ENCODE measurements at places on chromosomes 7 and 10.

GRCh38 chr7:116698396-116698795 lies 26.4 kb downstream of the MET start:
- DNase-seq = no peak

DNA sequence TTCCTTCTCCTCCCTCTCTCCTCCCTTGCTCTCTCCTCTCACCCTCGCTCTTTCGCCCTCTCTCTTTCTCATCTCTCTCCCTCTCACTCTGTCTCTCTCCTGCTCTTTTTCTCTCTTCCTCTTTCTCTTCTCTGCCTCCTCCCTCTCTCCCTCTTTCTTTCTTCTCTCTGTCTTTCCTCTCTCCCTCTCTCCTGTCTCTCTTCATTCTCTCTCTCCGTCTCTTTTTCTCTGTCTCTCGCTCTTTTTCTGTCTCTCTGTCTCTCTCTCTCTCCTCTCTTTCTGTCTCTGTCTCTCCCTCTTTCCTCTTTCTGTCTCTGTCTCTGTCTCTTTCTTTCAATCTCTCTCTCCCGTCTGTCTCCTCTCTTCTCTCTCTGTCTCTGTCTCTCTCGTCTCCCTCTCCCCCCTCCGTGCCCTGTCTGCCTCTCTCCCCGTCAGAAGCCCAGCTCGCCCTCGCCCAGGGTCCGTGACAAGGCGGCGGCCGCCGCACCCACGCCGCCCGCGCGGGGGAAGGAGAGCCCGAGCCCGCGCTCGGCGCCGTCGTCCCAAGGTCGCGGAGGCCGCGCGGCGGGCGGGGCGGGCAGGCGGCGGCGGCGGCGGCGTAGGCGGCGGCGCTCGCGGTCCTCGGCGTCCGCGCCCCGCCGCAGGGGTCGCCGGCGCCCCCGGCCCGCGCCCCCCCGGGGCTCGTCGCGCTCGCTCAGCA lies 21.3 kb upstream of the HSPB1 start:
- DNase-seq = no peak

DNA sequence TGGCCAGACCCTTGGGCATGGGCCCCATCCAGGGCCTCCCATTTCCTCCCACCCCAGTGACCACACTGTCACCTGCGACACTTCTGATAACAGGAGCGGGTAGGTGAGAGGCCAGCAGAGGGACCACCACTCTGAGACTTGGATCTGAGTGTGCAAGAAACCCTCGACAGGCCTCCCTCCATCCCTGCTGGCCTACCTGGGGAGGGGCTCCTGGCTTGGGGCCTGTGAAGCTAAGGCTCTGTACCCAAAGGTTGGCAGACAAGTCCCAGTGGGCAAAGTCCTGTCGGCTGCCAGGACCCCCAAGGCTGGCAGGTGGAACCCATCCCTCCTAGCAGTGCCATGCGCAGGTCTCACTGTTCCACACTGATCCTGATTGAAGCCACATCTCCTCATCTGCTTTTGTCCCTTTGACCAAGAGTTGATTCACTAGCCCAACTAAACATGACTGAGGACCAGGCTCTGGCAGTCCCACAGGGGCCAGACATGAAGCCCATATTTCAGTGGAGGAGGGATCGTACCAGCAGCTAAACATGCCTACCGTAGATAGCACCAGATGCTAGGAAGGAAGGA lies 1.2 kb upstream of the PGAM2 start:
- no peak for DNase-seq

DNA sequence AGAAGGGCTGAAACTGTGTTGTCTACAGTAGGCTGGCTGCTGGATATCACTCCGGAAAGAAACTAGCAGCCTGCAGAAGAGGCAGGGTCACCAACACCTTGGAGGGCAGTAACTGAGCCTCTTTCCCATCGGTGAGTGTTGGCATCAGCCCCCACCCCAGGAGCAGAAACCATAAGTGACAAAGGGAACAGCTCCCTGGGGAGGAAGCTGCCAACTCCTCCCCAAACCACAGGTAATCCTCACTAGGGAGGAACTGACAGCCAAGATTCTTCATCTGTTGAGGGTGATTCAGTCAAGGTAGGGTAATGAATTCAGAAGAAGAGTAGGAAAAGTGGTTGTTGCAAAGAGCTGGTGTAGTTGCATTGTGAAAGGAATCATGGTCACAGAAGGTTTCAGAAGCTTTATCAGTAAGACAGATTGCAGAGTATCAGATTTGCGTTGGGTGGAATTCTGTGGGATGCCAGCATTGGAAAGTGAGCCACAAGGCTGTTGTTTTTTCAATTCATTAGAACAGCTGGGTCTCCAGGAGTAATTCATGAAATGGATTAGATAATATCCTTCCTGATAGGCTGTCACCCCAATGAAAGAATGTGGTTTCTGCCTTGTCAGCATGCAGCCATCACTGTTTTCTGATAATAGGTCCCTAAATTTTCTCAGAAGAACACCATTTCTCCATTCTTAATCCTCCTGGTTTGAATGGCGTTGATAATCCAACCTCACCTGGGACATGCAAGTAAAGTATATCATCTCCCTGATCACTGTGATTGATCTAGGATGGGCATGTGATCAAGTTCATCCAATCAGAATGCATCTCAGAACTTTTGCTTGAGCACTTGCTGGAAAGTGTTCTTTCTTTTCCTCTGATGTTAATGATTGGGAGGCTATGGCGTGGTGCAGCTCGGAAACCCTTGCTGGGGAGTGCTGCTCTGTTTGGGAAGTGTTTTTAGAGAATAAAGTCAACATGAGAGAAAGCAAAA lies 75.0 kb upstream of the CTBP2 start:
- DNase-seq = no peak

DNA sequence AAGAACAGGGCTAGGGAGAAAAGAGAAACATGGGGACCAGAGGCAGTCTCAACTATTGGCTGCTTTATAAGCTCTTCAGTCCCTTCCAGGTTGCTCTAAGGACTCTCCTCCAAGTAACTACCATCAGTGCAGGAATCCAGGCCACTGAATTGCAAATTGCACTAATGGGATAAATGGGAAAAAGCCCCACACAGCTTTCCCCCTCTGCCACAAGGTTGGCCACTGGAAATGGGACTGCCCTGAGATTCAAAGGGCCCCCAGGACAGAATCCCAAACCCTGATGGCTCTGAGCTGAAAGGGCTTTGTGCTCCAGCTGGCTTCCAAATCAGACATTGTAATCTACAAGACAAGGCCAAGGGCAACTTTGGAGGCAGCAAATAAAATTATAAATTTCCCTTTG lies 633.2 kb downstream of the ACTR3B start:
- DNase-seq = no peak

DNA sequence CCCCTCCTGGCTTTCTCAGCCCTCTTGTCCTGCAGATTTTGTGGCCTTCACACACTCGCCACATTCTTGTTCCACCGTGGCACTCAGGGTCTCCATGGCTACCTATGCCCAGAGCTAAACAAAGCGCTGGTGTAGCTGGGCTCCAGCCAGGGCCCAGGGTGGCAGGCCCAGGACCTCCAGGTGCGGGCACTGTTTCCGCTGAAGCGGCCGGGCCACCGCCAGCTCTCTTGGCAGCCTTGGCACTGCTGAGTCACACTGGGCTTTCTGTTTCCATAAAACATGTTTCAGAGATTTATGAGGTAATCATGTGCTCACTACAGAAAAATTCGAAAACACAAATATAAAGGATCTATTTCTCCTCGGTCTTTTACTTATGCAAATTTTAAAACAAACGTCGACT lies 51.3 kb downstream of the AOC1 start:
- no peak for DNase-seq

DNA sequence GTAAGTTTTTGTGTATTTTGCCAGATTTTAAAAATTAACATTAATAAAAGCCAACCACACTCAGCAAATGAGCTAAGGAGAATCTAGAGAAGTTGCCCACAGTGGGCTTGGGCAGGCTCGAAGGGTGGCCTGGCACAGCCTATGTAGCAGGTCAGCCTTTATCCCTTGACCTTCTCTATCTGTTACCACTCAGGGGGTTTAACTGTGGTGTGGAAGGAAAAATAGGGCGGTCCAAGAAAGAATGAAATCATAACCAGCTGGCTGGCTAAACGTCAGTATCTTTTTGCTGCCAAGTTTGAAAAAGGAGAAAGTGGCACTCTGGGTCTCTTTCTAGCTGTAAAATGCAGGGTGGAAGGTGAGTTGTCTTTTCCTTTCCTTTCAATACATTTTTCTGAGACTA lies 130.3 kb upstream of the ASAH2 start:
- DNase-seq = no peak

- no peak for DNase-seq
Observed at GRCh38 chr10:30596013-30596412, 33.5 kb downstream of the LYZL2 start.

DNA sequence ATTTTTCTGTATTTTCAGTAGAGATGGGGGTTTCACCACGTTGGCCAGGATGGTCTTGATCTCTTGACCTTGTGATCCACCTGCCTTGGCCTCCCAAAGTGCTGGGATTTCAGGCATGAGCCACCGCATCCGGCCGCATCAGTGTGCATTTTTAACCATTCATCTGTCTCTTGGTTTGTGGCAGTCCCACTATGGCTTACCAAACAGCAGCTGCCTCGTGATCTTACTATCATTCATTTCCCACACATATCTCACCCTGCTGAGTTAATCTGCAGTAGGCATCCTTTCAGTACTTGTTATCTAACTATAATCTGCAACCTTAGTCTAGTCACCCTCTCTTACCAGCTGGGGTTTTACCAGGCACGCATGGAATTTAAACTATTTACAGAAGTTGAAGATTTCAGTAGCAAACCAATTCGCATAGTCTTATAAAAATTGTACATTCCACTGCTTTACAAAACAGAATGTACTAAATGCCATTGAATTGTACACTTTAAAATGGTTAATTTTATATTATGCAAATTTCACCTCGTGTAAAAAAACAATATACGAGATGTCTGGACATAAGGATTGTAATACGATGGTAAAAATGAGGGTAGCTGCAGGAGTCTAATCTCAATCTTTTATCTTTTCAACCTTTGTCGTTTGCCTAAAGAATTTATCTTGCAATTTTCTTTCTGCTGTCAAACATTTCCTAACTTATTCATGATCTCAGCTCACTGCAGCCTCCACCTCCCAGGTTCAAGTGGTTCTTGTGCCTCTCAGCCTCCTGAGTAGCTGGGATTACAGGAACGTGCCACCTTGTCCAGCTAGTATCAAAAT lies 4.6 kb upstream of the TBC1D12 start:
- no peak for DNase-seq

- peak; percentile 25 for DNase-seq
Observed at GRCh38 chr10:22712956-22713852, 1.2 kb downstream of the PIP4K2A start.

DNA sequence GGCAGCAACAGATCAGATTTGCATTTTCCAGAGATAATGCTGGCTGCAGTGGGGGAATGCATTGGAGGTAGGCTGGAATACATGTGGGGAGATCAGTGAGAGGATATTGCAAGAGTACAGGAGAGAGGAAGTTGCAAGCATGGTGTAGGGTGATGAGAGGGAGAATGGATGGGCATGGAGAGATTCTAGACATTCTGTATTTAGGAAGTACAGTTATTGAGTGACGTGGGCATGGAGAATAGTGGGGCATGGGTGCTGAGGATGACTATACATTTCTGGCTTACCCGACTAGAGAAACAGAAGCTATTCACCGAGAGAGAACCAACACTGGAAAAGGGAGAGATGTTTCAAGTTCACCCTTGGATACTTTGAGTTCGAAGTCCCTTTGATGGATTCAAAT lies 116.9 kb upstream of the SVIL start:
- DNase-seq = no peak

DNA sequence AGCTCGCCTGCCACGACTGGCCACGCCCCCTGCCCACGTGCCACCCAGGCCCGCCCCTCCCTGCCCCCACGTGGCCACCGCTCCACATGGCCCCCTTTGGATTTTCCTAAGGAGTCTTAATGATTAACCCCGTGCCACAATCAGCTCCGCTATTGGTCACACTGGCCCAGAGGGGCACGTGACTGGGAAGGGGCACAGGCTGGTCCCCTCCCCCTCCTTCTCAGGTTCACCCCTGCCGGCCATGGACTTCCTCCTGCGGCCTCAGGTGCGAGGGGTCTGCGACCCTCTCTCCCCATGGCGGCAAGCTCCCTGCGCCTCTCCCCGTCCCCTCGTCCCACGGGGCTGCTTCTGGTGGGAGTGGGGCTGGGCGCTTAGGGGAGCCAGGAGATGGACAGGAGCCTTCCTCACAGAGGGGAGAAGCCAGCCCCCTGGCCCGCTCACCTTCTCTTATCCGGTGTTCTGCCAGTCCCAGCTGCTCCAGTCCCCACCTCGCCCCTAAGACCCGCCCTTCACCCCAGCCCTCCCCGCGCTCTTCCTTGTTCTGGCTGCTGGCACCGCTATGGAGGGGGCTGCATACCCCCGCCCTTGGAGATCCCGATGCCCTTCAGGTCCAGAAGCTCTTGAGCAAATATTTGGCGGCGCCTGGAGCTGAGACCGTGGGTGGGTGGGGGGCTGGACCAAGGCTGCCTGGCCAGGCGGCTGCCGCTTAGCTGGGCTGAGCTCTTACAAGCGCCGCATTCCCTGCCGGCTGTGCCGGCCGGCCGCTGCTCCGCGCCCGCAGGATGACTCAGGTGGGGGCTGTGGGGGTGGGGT lies 3.2 kb downstream of the SLC4A2 start:
- DNase-seq = no peak

- no peak for DNase-seq
Observed at GRCh38 chr10:121935702-121936101, 7.9 kb upstream of the ATE1 start.

- no peak for DNase-seq
Observed at GRCh38 chr7:129264534-129264933, 39.7 kb downstream of the AHCYL2 start.

DNA sequence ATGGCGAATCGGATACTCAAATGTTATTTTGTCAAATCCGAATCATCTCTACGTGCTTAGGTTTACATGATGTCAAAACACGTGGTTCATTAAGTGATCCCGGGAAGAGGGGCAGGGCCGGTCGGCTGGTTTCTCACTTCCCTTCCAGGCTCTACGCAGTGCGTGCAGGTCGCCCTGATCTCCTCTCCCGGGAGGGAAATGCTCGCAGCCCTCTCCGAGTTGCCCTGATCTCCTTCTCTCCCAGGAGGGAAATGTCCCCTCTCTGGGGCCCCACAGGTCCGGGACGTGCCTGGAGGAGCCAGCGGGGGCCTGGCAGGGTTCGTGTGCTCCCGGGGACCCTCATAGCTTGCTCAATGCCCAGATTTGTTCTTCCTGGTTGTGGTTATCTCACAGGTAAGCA lies 202.7 kb downstream of the DNAJB6 start:
- DNase-seq = no peak

GRCh38 chr7:42198974-42199668 lies 37.9 kb downstream of the GLI3 start:
- no peak for DNase-seq

Measured in NAMALWA (cell line).